ENCODE measurements at places on chromosomes 1 and 21.

DNA sequence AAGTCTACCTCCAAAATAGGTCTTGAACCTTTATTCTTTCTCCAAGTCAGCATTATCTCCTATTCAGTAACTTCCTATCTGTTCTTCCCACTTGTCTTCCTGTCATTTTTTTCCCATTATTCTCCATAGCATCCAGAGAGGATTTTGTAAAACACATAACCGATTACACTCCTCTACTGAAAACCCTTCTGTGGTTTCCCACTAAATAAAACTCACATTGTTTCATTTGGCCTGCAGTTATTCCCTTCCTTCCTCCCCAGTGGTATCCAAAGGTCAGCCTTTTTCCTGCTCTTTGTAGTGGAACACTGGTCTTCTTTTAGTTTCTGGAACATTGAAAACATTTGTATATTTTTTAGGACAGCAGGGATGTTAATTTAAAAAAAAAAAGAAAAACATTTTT is 266.0 kb downstream of the GPR52 start:
- peak; percentile 6 for DNase-seq

DNA sequence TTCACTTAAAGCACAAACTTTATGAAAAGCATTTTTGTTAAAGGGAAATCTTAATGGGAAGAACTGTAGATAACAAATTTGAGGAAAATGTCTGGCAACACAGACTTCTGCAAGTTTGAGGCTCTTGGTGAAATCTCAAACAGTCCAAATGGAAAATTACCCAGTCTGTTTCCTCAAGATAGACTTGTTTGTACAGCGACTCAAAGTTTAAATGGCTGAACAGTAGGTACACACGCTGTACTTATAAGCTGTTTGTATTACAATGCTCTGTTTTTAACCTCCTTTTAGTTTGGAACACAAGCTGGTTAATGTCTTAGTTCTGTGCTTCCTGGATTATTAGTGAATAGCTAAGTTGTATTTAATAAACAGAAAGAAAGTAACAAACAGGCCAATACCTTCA is 217.1 kb downstream of the NFIA start:
- DNase-seq = no peak

GRCh38 chr1:38898653-38899230 is 17.4 kb upstream of the GJA9 start:
- no peak for DNase-seq

DNA sequence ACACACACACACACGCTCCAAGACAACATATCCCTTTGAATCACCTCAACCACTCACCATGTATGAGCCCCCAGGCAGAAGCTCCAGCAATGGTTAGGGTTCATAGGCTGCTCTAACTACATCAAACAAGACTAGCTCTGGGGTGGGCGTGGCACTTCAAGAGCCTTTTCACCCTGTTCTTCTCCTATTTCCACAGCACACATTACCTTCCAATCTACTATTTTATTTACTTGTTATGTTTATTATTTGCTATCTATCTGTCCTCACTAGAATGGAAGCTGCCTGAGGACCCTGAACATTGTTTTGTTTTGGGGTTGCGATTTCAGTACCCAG is 28.7 kb downstream of the TRABD2B start:
- no peak for DNase-seq

DNA sequence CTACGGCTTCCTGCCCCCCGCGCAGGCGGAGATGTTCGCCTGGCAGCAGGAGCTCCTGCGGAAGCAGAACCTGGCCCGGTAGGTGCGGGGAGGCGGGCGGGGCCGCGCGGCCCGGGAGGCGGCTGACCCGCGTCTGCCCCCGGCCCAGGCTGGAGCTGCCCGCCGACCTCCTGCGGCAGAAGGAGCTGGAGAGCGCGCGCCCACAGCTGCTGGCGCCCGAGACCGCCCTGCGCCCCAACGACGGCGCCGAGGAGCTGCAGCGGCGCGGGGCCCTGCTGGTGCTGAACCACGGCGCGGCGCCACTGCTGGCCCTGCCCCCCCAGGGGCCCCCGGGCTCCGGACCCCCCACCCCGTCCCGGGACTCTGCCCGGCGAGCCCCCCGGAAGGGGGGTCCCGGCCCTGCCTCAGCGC is 16.6 kb downstream of the NOC2L start:
- DNase-seq = no peak

DNA sequence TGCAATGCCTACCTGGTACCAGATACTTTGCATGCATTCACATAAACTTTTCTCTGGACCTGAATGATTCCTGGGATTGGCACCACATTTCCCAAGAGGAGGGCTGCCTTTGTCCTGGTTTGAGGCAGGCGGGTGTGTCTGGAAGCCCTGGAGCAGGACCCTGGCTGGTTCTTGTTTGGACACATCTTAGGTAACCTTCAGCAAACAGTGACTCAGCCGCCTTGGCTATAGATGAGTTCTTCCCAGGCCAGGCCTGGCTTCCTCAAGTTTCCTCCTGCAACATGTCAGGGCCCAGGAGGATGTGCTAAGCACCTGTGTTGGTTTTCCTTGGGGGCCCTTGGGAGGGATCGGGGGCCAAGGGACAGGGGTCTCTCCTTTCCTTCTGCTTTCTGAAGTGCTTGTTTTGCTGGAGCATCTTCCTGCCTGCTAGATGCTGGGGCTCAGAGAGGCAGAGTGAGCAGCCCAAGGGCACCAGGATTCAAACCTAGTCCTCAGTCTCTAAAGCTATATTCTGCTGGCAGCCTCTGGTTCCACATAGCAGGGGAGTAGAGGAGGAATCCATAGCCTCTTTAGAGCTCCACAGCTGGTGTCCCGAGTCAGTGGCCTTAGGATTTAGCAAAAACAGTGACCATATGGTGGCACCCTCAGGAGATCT is 38.2 kb downstream of the PAX7 start:
- no peak for DNase-seq

DNA sequence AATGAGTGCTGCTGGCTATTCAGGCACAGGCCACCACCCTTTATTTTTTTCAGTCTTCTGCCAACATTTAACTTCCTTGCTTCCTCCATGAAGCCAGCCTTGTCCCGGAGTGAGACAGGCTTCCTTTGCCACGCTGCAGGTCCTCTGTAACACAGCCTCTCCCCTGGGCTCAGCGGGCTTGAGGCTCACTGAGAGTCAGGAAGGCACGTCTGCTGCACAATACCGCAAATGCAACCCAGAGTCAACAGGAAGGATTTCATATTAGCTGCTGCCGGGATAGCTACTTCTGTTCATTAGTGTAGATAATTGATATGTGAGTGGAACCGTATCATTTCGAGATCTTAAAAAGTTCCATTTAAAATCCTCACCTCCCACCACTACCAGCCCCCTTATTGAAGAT is 22.5 kb downstream of the MYOG start:
- DNase-seq = no peak

DNA sequence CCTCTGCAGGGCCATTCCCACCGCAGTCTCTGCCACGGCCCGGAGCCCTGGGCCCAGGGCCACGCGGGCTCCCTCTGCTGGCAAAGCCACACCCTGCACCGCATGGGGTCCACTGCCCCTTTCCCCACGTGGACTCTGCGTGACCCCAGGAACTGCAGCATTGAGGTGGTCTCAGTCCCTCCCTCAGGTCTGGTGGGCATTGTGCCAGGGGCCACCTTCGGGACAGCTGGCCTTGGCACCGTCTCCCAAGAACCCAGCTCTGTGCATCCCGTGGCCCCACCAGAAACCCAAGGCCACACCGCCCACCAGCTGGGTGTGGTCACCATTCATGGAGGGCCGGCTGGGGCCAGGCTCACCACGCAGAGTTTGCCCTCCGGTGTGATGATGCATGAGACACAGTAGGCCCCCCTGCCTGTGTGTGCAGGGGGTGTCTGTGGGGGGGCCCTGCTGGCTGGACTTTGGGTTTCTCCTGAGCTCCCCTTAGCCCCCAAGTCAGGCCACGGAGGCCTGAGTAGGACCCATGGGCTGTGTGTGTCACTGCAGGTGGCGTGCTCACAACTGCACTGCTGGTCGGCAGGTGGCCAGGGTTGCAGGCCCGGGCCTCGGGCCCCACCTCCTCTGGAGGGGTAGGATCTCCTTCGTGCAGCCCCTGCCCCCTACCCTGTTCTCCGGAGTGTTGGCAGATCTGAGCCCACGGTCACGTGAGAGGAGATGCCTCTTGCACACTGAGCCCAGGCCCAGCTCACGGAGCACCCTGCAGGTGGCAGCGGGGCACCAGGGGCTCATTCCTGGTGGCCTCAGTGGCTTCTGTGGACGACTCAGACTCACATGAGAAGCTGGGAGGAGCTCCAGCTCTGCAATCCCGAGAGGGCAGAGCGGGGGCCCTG is 5.8 kb downstream of the VWA1 start:
- no peak for DNase-seq

- DNase-seq = no peak
Observed at GRCh38 chr1:75133750-75134646, at the start of gene LHX8. Gene LHX8 (plus strand): TSS chr1:75134388. CDS start chr1:75136615, 2,227 bp downstream.
